ENCODE measurements at places on chromosomes 11 and 22.

DNA sequence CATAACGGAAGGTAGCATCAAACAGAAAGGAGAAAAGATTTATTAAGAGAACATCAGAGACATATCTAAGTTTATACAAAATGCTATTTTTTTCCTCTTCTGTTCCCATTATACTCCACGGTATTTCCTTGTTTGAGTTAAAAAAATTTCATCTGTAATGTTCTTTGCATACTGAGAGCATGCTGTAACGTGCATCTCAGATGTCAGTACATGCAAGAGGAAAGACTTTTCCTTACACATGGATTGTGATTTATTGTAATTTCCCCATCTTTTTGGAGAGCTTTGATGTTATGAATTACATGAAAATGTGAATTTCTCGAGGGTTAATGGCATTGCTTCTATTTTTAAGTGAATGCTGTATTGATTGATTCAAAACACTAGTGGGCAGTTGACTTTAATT is 1164.0 kb downstream of the LRRC4C start:
- DNase-seq: no peak

- DNase-seq: no peak
These were observed 682.6 kb downstream of the KCNA4 start for GRCh38 chr11:29333993-29334775.

GRCh38 chr11:72373163-72373562 is 61.2 kb downstream of the CLPB start:
- DNase-seq: no peak

DNA sequence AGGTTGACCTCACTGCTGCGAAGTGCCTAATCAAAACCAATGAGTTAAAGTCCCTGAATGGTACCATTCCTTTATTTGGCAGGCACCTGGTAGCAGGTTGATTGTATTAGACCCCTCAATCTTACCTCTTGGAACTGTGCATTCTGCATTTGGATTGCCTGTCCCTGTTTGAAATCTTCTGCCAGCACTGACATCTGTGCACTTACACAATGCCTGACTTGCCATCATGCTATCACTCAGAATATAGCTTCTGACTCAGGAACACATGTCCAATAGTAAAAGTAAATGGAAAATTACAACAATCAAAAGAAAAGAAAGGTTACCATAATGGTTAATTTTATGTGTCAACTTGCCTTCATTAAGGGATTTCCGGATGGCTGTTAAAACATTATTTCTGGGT is 366.0 kb upstream of the PDGFD start:
- no peak for DNase-seq

DNA sequence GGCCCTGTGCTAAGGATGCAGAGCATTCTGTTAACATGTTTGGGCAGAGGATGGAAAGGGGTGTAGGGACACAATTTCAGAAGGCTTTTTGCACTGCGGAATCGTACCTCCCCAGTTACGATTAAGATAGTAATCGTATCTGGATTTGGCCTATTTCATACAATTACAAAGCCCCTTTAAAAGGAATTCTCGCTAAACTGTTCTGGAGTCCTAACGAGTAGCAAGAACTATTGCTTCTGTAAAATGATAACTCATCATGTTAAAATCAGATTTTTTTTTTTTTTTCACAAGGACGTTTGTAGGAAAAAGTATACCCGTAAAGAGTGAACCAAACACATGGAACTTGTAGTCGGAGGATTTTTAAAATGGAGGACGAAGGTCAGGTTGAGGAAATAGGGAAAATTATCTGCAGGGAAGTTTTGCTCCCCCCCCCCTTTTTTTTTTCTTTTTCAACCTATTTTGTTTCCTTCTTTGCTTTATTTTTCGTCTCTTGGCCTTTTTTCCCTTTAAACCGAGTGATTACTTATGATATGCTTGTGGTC is 934 bp downstream of the HSD17B12 start:
- no peak for DNase-seq

- DNase-seq: no peak
These were observed 17.6 kb upstream of the MOB2 start for GRCh38 chr11:1504138-1504537.

- DNase-seq: no peak
These were observed 121.3 kb downstream of the NECTIN1 start for GRCh38 chr11:119607726-119608125.

DNA sequence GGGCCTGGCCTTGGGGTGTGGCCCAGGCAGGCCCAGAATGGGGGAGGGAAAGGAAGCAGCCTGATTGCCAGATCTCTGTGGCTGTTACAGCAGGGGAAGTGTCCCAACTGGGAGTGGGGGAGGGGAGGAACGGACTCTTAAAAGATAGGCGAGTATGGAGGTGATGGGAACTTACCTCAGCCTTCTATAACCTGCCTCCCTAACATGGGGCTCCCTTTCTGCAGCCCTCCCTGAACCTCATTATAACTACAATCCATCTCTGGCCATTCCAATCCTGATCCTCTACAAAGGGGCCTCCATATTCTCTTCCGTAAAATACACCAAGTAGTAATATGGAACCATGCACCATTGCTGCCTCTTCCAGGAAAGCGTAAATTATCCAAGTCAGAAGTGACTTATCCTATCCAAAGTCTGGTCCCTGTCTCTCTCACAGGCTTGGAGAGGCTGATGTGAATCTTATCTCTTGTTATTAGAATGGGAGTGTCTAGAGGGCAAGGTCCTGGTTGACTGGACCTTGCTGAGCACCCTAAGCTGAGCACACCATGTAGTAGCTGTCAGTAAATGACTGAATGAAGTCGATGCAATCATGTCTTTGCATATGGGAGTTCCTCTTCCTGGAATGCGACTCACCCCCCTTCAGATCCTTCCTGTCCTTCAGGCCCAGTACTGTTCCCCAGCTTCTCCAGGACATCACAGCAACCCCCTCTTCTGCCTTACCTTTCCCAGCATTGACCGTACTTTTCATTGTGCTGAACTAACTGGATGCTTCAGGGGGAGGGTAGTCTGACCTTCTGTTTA is 5.9 kb downstream of the RHOG start:
- DNase-seq: no peak

- no peak for DNase-seq
These were observed 13.7 kb upstream of the DEPDC7 start for GRCh38 chr11:33001751-33002542.

DNA sequence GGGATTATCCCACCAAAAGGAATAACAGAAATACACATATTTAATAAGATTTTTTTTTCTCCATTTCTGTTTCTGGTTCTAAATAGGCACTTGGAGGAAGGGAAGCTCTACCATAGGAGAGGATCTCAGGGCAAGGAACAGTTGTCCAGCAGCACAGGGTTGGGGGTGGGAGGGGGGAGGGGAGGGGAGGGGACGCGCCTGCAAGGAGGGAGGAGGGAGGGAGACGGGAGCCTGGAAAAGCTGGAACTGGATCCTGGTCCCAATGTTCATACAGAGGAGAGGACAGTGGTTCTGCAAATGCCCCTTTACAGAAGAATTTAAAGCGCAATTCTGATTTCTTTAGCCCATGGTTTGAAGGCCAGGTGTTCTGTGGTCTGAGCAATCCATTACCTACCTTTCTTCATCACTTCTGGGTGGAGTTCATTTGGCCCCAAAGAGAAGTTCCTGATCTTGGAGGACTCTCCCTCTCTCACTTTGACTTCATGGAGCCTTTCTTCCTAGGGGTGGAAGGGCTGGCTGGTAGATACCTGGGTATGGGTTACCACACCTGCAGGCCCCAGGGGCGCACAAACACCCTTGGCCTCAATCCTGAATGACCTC is 348.9 kb upstream of the NCAM1 start:
- no peak for DNase-seq

DNA sequence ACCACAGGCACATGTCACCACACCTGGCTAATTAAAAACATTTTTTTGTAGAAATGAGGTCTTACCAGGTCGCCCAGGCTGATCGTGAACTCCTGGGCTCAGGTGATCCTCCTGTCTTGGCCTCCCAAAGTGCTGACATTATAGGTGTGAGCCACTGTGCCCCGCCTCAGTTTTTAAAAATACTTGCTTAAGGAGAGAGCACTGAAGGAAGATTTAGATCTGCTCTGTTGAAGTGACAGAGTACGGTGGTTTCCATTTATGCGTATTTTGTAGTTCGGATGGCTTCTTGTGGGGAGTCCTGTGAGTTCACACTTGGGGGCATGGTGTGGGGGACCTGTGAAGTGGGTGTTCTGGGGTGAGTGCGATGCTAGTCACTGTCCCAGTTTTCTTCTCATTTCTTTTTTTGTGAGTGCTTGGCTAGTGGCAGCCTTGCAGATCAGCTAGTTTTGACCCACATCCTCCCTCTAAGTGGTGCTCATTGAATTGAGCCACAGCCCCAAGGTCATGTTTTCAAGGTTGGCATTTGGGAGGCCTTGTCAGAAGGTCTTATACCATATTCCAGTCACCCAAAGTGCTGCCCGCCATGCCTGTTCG is 31.5 kb downstream of the PTPRJ start:
- no peak for DNase-seq

GRCh38 chr11:65549096-65549495 is 9.1 kb downstream of the LTBP3 start:
- no peak for DNase-seq
